GM12865 (cell line): ENCODE measurements at places on chromosomes 6 and 20.

- DNase-seq, result peak; percentile 84
Measured at GRCh38 chr20:40689943-40690835, 1.2 kb upstream of the MAFB start.

DNA sequence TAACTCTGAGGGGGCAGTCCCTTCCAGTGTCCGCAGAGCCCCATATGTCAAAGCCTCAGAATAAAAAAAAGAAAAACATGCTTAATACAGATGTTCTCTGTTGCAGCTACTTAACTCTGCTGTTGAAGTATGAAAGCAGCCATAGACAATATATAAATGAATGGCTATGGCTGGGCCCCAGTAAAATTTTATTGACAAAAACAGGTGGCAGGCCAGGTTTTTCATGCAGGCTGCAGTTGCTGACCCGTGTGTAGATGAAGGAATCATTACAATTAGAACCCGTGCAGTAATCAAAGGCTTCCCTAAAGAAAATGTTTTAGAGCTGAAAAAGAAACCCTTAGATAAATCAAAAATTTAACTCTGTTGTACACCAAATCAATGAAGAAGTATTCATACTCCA, 13.0 kb upstream of the RIN2 start:
- DNase-seq, result no peak

DNA sequence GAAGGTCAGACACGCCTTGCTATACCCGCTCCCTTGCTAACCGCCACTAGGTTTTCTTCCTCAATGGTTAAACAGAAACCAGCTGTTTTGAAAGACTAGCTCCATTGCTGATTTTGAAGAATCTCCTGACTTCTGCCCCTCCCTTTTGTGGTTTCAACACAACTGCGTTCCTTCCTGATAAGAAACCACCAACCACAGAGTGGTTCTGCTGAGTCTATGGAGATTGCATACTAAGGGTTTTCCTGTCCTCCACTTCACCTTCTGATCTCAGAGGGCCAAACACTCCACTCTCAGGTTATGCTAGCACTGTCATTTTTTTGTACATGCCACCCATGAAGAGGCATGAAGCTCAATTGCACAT, 207.9 kb downstream of the MYLK4 start:
- peak; percentile 72 for DNase-seq

- DNase-seq, result no peak
Measured at GRCh38 chr6:45651301-45651700, 273.6 kb upstream of the SUPT3H start.

DNA sequence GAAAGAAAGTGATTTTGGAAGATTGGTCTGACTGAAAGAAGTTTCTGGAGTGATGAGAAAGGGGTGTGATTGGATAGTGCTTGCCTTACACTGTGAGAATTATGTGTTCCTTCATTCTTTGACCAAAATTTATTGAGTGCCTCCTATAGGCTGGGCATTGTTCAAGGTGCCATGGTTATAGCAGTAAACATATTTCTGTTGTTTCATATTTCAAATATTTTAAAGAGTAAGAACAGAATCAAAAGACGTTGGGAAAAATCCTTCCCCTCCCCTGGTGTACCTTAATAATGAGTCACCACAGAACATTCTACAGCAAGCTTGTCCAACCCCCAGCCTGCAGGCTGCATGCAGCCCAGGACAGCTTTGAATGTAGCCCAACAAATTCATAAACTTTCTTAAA, 78.6 kb downstream of the GCLC start:
- DNase-seq, result no peak

- DNase-seq, result no peak
Measured at GRCh38 chr6:142409794-142410193, 108.0 kb downstream of the ADGRG6 start.

DNA sequence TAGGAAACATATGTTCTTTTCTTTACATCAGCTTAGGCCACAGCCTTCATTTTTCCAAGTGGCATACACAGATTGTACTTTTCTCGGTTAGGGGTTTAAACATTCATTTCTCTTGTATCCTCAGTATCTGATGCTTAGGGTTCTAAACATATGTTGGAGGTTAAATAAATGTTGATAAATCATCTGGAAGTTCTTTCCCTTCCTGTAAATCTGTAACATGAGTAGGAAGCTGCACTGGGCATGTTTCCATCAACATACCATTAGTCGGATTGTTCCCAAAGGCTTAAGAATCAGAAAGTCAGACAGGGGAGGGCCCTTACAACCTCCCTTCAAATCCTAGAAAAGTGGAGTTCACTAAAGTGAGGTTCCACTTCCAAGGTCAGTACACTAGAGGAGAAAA, 54.8 kb upstream of the BCLAF1 start:
- DNase-seq, result no peak

DNA sequence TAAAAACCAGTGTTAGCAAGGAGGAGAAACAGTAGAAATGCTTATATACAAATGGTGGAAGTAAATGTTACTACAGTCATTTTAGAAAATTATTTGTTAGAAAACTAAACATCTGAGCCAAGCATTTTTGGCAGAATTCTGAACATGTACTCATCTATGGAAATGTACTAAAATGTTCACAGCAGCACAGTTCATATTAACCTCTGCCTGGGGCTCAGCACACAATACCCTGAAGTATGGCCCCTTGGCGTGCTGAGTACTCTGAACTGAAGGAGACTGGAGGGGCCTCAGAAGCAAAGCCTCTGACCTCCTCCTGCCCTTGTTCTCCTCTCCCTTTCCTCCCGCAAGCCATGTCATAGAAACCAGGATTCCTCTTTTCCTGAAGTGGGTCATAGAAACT, 66.2 kb upstream of the RALGAPA2 start:
- no peak for DNase-seq

DNA sequence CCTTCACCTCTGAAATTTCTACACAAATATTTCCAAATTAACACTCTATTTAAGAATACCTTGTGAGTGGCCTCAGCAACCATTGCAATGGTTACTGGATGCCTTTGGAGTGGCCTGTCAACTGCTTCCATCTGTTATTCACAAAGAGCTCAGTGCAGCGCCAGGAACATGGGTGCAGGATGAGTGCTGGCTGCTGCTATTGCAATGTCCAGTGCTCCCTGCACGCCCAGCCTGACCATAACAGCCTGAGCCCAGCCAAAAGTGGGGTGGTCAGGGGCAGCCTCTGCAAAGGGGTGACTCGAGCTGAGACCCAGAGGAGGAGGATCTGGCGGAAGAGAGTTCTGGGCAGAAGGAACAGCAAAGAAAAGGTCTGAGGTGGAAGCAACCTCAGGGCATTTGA, 18.4 kb downstream of the CASS4 start:
- DNase-seq, result no peak

DNA sequence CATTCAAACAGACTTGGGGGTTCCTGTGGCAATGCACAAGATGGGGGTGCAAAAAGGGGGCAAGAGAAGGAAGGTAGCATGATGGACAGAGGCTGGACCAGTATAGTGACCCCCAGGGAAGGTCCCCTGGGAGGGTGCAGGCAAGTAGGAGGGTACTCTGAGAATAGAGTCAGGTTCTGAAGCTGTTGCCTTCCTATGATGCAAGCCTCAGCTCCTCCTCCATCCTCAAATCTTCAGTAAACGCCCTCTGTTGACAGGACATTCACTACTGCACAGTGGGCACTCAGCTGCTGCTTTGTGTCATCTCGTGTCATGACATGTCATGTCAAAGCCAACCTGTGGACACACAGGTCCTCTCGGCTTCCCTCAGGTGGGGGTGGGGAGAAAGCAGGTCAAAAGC, 5.8 kb upstream of the SDCBP2 start:
- peak; percentile 37 for DNase-seq

- DNase-seq, result no peak
Measured at GRCh38 chr20:36745234-36745926, 510 bp downstream of the NDRG3 start.

DNA sequence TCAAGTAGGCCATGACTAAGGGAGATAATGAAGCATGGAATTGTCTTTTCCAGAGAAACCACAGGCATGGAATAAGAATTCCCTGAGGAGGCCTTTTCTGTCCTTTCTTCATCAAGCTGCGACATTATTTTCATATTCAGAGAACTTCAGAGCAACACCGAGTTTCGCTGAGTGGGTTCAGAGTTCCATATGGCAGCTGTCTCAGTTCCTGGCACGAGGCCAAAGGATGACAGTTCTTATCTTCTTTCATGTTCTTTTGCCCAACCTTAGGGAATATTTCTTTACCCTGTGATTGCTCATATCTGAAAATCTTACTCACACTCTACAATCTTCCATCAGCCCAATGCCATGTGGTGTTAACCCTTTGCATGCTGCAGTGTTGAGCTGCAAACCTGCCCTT, 135.3 kb upstream of the BMP2 start:
- peak; percentile 12 for DNase-seq

GRCh38 chr6:111686932-111687266, 81.2 kb upstream of the TRAF3IP2 start:
- no peak for DNase-seq

- DNase-seq, result peak; percentile 95
Measured at GRCh38 chr6:87724983-87725811, 23.2 kb upstream of the AKIRIN2 start.

- no peak for DNase-seq
Measured at GRCh38 chr6:57002197-57002596, 44.3 kb upstream of the KIAA1586 start.

DNA sequence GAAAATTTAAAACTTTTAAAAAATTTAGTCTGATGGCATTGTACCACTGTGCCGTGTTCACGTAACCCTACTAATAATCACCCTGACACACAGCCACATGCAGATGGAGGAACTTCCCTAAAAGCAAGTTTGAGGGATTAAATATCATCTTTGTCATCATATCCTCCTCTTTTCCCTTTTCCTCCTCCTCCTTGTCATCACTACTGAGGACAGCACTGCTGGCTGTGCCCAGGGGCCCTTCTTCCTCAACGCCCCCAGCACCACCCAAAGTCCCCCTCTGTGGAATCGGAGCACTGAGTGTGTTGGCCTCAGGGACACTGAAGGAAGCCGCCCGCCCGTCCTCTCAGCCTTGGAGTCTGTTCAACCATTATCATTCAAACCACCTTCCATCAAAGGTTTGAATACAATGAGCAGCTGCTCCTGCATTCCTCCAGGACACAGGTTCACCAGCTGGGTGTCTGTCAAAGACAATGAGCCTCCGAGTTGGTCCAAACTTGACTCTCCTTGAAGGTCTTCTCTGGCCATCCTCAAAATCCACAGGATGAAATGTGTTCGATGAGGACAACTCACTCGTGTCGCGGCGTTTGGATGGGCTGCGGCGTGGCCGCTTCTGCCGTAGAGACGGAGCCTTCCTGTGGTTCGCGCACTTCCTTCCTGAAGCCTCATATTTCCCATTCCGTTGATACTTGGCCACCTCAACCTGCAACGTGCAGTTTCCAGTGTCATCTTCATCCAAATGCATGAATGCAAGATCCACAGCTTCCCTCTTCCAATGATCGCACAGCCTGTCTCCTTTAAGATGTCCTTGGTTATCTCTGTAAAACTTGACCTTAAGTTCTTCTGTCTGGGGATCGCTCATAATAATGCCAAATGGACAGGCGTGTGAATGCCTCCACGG, 23.3 kb downstream of the NQO2 start:
- peak; percentile 35 for DNase-seq

DNA sequence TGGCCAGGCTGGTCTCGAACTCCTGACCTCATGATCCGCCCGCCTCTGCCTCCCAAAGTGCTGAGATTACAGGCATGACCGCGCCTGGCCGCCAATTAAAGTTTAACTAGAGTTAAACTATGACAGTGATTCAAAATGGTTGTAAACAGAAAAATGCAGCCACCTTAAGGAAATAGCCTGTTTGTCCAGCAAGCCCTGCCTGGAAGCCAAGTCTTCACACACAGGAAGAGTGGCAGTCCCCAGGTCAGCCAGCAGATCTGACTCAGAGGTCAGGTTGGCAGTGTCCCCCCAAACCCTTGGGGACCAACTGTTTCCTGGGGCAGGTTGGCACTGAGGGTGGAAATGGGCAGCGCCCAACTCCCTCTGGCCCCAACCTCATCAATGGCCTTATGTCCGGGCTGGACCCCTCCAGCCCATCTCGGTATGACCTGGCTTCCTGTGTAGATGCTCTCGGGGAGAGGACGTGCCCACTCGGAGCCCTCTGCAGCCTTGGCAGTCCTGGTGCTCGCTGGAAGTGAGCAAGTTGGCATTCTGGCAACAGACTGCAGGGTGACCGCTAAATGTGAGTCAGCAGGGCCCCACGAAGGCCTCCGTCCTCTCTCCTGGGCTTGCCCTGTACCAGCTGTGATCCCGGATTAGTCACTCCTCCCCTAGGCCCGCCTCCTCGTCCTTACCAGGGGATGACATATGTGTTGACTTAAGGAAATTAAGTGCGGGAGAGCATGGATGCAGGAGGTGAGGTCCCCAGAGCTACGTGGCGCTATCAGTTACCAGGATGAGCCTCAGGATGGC, 9.7 kb upstream of the HSP90AB1 start:
- peak; percentile 74 for DNase-seq

DNA sequence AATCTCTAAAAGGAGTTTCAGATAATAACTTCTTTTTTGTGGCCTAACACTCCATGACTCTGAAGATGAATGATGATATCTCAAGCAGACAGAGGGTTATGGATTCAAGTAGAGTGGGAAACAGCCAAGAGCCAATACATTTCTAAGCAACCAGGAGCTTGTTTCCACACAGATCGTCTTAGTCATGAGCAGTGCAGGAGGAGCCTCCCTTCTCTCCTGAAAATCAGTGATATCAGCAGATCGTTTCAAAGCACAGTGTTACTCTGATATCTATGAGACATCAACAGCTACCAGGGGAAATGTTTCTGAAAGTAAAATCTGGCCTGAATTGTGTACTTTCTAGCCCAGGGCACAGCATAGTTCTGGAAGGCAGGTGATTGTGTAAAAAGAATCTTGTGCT, 11.5 kb downstream of the ADGRG6 start:
- no peak for DNase-seq

- DNase-seq, result peak; percentile 65
Measured at GRCh38 chr6:25332655-25333071, 53.5 kb downstream of the CARMIL1 start.

GRCh38 chr20:25276533-25277050, 28.7 kb downstream of the PYGB start:
- DNase-seq, result no peak

- no peak for DNase-seq
Measured at GRCh38 chr6:99022039-99022609, 74.4 kb upstream of the FBXL4 start.

- no peak for DNase-seq
Measured at GRCh38 chr20:51162015-51162414, 139.1 kb upstream of the KCNG1 start.

- DNase-seq, result no peak
Measured at GRCh38 chr6:5671601-5672559, 334.8 kb downstream of the NRN1 start.

- peak; percentile 51 for DNase-seq
Measured at GRCh38 chr6:41039060-41039998, at the start of gene UNC5CL. Gene UNC5CL (minus strand): TSS chr6:41039221. CDS start chr6:41035074, 4,147 bp downstream.
